Fibroblast of upper back skin (primary cell): ENCODE measurements at places on chromosomes 4 and X.

- peak; percentile 26 for DNase-seq
Measured at GRCh38 chrX:68912113-68912512, 83.3 kb downstream of the EFNB1 start.

GRCh38 chrX:30241724-30242415, at the start of gene MAGEB4:
Gene MAGEB4, plus strand, starts transcription at chrX:30242000. Its CDS starts 136 bp downstream, at chrX:30242136.
- DNase-seq: no peak

DNA sequence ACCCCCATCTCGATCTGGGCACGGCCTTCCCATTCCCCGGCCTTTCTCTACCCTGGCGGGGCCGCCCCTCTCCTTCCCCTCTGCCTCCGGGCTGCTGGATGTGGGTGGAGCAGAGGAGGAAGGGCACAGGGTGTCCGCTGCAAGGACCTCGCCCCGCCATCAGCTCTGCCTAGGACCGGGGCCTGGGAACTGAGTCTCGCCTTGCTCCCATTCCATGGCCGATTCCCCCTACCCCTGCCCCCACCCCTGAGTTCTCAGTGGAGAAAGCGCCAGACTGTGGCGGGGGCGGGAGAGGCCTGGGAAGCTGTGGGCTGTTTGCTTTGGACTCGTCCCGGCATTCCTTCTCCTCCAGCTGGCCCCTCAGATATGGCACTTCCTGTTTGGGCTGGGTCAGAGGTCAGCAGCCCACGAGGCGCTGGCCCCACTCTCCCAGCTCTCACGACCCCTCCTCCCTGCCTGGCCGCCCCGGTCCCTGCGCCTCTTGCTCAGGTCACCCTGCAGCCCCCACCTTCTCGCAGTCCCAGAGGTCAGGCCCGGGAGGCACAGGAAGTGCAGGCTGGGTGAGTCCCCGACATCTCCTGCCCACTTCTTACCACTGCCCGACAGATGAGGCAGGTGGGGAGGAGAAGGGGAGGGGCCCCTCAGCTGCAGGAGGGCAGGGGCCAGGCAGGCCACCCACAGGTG, 6.4 kb upstream of the BGN start:
- DNase-seq: peak; percentile 58

DNA sequence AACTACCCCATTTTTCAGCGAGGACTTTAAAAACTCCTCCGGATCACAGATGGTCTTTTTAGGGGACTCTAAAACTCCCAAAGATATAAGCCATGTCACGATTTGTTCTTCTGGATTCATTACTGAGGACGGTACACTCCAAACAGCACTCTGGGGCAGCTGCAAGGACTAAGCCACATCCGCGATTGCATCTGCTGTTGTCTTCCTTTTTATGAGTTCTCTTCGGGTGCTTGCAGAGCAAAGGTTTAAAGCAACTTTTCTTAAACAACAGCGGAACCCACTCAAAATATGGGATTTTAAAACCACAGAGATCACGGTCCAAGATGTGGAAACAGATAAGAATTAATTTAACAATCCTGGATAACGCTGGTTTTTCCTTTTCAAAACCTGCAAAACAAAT, at the start of gene ARHGEF6:
Gene ARHGEF6, minus strand, starts transcription at position 170 of the 400 bp plus-strand sequence. Its CDS starts 50 bp downstream, at position 120.
- no peak for DNase-seq

DNA sequence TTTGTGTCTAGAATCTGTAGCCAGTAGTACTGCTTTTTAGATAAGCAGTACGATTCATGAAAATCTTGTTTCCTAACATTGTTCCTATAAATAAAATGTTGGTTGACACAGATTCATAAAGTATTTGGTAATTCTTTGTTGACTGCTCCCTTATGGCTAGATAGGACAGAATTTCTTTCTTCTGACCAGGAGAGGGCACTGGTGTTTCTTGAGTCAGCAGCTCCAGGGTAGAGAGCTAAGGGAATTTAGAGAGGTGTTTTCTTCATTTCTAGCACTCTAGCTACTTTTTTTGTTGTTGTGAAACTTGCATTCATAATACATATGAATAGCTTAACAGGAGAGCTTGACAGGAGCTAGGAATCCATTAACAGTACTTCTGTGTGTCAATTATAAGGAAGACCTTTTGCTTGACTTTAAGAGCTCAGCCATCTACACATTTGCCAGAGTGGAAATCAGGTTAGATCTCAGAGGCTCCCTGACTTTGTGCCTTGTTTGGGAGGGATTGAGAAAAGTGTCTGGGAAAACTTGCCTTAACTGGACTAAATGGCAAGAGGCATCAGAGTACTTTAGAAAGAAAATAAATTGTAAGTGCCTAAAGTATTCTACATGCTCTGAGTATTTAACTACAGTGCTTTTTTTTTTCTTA, 756.1 kb downstream of the SH3BGRL start:
- no peak for DNase-seq
